ENCODE measurements at places on chromosomes 13 and 19.

GRCh38 chr19:28920269-28921066, 292.5 kb downstream of the UQCRFS1 start:
- no peak for DNase-seq

DNA sequence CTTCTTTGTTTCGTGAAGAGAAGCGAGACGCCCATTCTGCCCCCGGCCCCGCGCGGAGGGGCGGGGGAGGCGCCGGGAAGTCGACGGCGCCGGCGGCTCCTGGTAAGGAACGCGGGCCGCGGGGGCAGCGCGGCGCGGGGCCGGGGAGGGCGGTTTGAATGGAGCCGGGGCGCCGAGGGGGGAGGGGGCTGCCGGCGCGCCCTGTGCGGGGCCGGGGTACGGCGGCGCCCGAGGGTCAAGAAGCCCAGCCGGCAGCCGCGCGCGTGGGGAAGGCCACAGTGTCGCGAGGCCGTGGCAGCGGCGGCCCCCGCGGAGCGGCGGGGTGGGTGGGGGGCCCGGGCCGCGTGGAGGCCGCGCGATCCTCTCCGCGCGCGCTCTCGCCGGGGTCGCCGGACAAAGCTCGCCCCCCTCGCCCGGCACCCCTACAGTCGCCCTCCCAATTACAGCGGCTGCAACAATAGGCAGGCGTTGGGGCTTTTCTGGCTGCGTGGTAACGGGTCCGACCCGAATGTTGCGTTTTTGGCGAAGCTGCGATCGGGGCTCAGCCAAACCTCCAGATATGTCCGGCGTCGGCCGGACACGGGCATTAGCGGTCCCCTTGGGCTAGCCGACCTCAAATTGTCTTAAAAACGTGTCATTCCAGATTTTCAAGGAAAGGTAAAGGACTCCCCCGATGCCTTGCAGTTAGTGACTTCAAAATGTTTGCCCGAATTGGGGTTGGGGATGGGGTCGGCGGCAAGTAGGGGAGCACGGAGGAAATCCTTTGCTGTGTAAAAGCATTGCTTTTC, 437 bp downstream of the SMARCA4 start:
- DNase-seq = no peak

- no peak for DNase-seq
Observed at GRCh38 chr19:30320466-30320865, 51.7 kb upstream of the ZNF536 start.

GRCh38 chr19:18017275-18018083, 9.5 kb downstream of the ARRDC2 start:
- no peak for DNase-seq

- no peak for DNase-seq
Observed at GRCh38 chr13:98838776-98839175, 86.3 kb upstream of the SLC15A1 start.

DNA sequence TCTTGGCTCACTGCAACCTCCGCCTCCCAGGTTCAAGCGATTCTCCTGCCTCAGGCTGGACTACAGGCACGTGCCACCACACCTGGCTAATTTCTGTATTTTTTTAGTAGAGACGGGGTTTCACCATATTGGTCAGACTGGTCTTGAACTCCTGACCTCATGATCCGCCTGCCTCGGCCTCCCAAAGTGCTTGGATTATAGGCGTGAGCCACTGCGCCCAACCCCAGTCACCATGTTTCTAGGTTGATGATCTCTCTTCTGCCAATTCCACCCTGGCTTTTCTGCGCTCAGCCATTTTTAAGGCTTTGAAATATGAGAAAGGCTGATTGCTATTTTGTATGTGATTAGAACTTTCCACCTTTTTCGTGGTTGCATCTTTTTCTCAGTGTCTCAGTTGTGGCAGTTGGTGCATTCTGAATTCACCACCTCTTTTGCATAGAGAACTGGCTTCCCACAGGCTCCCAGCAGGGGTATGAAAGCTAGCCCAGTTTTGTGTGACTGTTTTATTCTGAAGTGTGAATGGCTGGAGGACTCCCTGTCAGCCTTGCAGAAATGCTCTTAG, 15.5 kb downstream of the CEACAM1 start:
- DNase-seq = no peak

DNA sequence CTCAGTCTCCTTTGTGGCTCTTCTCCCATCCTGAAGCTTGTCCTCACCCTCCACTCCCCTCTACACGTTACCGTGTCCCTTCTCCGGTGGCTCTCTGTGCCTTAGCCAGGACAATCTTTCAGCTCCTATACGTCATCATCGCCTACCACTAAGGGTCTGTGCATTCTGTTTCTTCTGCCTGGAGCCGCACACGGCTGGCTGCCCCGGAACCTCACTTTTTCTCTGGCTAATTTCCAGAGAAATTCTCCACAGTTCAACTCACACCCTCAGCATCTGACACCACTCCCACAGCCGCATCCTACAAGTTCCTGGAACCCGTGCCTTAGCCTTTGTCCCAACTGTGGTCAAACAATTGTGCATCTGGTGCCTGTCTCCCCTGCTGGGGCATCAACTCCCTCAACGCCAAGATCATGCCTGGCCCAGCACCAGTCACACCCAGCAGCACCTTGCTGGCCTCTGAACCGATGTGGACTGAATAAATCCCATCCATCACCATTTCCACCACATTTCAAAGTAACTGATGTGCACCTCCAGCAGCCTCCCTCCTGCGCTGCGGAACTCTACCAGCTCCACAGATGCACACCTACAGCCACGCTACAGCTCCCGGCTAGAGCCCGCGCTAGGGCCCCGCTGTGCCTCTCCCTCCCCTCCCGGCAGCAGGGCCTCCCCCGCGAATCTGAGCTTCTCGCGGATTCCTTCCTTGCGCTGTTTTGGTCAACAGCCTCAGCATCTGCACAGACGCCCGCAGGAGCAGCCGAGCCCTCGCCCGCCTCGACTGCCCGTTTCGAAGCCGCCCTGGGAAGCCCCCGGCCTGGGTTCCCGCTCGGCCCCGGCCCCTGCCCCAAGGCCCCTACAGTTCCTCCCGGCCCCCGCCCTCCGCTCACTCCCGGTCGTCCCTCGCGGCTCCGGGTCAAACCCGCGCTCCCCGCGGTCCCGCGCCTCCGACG, 689 bp downstream of the DCUN1D2 start:
- no peak for DNase-seq

GRCh38 chr19:21483589-21484170, 21.7 kb upstream of the ZNF429 start:
- DNase-seq = no peak

GRCh38 chr19:15417699-15418098, 1.1 kb downstream of the AKAP8L start:
- DNase-seq = no peak

GRCh38 chr13:34943436-34944273, 1.6 kb downstream of the NBEA start:
- DNase-seq = no peak

DNA sequence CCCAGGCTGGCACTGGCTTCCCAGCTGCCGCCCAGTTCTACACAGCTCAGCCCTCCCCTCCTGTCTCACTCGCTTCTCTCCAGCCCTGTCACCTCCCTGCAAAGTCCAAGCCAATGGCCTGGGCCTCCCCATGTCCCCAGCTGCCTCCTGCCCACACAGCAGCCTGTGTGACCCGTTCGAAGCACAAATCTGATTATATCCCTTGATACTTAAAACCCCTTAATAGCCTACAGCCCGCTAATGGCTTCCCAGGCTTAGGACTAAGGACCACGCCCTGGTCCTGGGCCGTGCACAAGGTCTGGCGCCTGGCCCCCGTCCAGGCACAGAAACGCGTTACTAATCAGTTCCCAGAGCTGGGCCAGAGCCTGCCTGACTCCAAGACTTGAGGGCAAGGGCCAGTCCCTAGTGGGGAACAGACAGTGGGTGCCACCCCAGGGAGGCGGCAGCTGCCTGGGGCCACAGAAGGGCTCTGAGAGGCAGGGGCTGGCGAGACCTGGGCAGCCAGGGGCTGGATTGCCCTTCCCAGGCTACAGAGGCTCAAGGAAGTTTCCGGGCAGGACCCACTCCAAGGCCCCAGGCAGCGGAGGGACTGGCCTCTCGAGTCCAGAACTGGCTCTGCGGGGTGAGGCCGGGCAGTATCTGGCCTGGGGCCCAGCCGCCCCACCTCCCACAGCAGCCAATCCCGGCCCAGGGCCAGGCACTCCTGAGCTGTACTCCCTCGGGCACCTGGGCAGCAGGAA, 10.4 kb downstream of the XAB2 start:
- no peak for DNase-seq

DNA sequence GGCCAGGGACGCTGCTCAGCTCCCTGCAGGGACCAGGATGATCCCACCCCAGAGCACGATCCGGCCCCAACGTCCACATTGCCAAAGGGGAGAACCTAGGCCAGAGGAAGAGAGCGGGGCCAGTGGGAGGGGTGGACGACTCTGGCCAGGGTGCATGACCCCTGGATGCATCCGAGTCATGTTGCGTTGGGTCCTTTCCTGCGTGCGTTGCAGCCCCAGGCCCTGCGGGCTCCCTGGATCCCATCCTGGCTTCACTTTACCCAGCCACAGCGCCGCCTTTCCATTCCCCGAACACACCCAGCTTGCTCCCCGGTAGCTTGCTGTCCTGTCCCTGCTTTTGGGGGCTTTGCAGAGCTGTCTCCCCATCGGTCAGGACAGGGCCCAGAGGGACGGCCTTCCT, 10.5 kb downstream of the PLIN4 start:
- DNase-seq = no peak

DNA sequence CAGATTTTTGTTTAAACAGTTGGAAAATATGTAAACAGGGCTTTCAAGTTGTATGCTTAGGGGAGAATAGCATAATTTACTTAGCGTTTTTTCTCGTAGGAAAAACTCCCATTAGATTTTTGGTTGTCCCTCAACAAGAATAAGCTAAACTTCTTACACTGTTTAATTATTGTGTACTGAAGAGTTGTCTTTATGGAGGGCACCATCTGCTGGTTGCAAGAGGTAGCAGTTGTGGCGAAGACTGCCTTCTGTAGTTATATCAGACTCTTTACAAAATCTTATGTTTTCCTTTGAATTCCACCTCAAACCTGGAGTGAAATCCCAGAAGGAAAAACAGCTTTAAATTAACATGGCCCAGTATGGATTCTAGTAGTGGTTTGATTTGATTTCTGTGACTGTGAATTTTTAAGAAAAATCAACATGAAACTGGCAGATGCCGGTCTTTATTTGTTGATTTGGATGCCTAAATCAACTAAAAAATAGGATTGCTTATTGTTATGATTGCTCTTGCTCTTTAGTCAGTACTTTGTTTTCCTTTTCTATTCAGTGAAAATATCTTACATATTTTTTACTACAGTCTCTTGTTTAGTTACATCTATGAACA, 53.4 kb downstream of the PDS5B start:
- DNase-seq = no peak

DNA sequence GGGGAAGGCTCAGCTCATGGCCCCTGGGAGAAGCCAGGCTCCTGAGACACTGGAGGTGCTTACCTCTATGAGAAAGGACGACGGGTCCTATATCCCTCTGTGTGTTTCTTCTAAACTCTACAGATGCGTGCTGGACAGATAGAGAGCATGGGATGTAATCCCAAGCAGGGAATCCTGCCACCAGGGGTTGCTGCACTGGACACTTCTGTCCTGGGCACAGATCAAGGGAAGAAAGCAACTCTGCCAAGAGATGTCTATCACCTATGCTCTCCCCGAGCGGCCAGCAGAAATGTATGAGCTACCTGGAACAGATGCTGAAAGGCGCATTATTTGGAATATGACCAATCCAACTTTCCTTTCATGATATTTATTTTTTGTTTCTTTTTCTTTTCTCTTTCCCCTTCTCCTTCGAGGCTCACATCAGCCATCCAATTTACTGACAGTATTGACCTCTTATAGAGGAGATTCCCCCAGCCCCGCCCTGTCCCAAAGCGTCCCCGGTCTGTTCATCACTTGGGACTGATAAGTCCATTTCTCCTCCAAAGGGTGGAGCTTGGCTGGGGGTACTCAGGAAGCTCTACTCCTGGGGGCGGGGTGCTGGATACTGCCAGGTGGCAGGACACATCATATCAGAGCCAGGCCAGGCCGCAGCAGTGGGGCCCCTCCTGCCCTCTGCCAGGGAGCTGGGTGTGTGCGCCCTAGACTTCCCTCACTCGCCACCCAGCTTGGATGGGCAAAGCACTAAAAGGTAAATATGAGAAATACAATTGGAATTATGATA, 34.2 kb downstream of the TSHZ3 start:
- no peak for DNase-seq

DNA sequence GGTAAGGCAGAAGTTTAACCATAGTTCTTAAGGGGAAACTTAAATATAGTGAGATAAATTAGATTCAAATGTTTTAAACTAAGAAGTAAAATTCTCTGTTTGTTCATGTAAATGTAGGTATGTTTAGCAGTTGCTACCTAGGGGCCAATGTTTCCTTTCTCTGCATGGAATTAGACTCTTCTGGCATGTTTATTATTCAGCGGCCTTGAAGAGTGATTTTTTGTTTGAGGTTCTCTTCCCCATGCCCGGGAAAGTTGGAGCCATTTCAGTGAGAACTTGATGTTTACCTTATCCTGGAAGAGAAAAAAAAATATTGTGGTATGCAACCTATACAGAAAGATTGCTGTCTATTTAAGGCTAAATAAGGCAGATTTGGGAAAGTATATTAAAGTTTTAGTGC, 492.9 kb downstream of the KLF5 start:
- DNase-seq = no peak

DNA sequence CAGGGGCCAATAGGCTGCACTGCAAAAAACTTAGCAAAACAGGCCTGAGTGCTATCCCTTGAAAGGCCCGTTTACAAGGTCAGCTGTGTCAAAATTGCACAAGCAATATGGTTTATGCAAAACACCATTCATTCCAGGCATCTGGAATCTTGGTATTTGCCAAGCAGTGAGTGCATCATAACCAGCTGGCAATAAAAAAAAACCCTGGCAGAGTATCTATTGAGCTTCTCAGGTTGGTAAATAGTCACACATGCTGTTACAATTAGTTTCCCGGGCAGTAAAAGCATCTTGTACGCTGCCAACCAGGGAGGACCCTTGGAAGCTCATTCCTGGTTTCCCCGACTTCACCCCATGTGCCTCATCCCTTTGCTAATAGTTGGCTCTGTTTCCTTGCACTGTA, 21.3 kb downstream of the ZNF77 start:
- no peak for DNase-seq

- no peak for DNase-seq
Observed at GRCh38 chr19:55145232-55145631, 3.8 kb downstream of the TNNT1 start.

DNA sequence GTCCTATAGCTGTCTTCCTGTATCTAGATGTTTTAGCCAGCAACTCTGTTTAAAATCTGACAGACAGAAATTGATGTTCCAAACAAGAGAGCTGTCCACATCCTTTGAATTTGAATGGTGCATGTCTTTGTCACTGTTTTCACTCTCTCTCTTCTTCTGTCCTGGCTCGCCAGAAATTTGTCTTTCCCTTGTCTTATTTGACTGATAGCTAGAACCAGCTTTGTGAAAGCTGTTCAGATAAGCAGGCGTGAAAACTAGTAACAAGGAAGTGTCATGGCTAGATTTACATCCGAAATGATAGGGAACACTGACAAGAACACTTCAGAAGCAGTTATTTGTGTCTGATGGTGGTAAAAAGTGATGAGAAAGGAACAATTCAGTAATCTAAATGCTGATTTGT, 354.9 kb upstream of the SLITRK1 start:
- DNase-seq = no peak

GRCh38 chr13:71939186-71939585, 72.2 kb upstream of the DACH1 start:
- DNase-seq = no peak
